Mesangial cell (primary cell): ENCODE measurements at places on chromosomes 16 and 17. TPM values are rescaled to one million over a fixed set of nuclear protein-coding genes. Genes with fewer than 3 reads are reported as not detected.

The KRTAP2-1 gene
- not detected in 2 replicates for total RNA-seq

The KRTAP4-3 gene
- total RNA-seq: not detected in 2 replicates

The OTOP2 gene
- total RNA-seq: not detected in 2 replicates

The NGFR gene
- total RNA-seq: 0.13 and 0.16 TPM in 2 replicates

The HS3ST4 gene
- total RNA-seq: not detected in 2 replicates

The SLFN12 gene
- 5.8 and 6.7 TPM in 2 replicates for total RNA-seq

The SLC16A6 gene
- total RNA-seq: 0.25 TPM in 1 of 2 replicates, not detected in the other

The CDH16 gene
- 0.49 and 71.2 TPM in 2 replicates for total RNA-seq

The SCGB1C2 gene
- not detected in 2 replicates for total RNA-seq

The TPSAB1 gene
- total RNA-seq: not detected in 2 replicates

The KRT12 gene
- 0.13 TPM in 1 of 2 replicates, not detected in the other for total RNA-seq

The EVPL gene
- 11.7 and 21.4 TPM in 2 replicates for total RNA-seq

The BCKDK gene
- 88.5 and 103 TPM in 2 replicates for total RNA-seq

The CES5A gene
- total RNA-seq: not detected in 2 replicates

The TBX2 gene
- 2.4 and 5.8 TPM in 2 replicates for total RNA-seq

The HBA1 gene
- not detected in 2 replicates for total RNA-seq

The GAS2L2 gene
- total RNA-seq: not detected in 2 replicates

The NPIPA5 gene
- 2.0 and 2.3 TPM in 2 replicates for total RNA-seq

The OGFOD1 gene
- 12.8 and 25.1 TPM in 2 replicates for total RNA-seq

The ITGB4 gene
- total RNA-seq: 4.1 and 85.9 TPM in 2 replicates

The HASPIN gene
- total RNA-seq: 1.5 and 17.3 TPM in 2 replicates

The PPP1R27 gene
- not detected in 2 replicates for total RNA-seq

The LDHD gene
- total RNA-seq: 2.4 TPM in 1 of 2 replicates, not detected in the other

The PRSS33 gene
- total RNA-seq: not detected in 2 replicates

The CCL17 gene
- not detected in 2 replicates for total RNA-seq

The SEPTIN12 gene
- total RNA-seq: not detected in 2 replicates

The CDRT15 gene
- total RNA-seq: not detected in 2 replicates
